IPS DF 6.9 (cell line): ENCODE measurements at places on chromosomes 4 and X.

- no peak for DNase-seq
Observed at GRCh38 chrX:1750267-1750666, 135.4 kb downstream of the ASMT start.

DNA sequence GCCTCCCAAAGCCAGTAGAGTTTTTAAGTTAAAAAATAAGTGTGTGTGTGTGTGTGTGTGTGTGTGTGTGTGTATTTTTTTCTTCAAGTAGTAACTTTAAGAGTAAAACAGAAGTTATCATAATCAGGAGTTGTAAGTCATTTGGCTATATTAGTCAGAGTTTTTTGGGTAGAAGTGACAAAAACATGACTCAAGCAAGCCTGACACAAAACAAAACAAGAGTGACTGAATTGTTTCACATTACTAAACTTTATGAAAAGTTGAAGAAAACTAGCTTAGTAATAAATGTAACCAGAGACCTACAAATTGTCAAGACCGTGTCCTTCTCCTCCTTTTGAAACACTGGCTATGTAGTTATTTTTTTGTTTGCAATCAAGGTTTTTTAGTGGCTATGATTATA lies 738.0 kb upstream of the PITX2 start:
- no peak for DNase-seq

DNA sequence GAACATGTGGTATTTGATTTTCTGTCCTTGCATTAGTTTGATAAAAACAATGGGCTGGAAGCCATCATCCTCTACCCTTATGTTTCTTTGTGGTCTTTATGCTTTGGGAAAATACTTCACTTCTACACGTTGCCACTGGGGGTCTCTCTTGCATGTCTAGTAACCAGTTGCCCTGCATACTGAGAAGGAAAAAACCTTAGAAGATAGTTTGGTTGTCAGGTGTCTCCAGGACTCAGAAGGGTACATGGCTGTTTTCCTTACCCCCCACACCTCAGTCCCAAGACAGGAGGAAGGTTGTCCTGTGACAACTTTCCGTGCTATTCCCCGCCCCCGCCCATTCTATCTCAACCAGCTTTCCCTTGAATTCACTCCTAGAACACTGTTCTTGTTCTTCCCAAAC lies 62.1 kb upstream of the LANCL3 start:
- no peak for DNase-seq

- DNase-seq, result no peak
Observed at GRCh38 chr4:6929339-6929811, 19.7 kb downstream of the TBC1D14 start.

- no peak for DNase-seq
Observed at GRCh38 chr4:109499513-109499912, 60.5 kb upstream of the MCUB start.

- no peak for DNase-seq
Observed at GRCh38 chr4:156255230-156256007, 301.8 kb upstream of the CTSO start.
